ENCODE measurements at places on chromosomes 11 and 22. TPM values are rescaled to one million over a fixed set of nuclear protein-coding genes. Genes with fewer than 3 reads are reported as not detected.

Gene C11orf86
- total RNA-seq = not detected

Gene CLMP
- 380 TPM for total RNA-seq

Gene A4GALT
- 31.4 TPM for total RNA-seq

Gene GLYAT
- total RNA-seq = not detected

Gene STK33
- 0.78 TPM for total RNA-seq

Gene CRKL
- total RNA-seq = 38.3 TPM

Gene SLC29A2
- total RNA-seq = 0.11 TPM

Gene OR4A16
- not detected for total RNA-seq

Gene ZP1
- total RNA-seq = not detected

Gene TCN1
- not detected for total RNA-seq

Gene ST3GAL4
- 11.8 TPM for total RNA-seq

Gene MRE11
- total RNA-seq = 14.6 TPM

Gene ASRGL1
- total RNA-seq = 1.9 TPM

Gene APOL5
- total RNA-seq = not detected

Gene NDUFS3
- 57.8 TPM for total RNA-seq

Gene SPTBN2
- 0.43 TPM for total RNA-seq

Gene OR52E5
- not detected for total RNA-seq

Gene ACAT1
- total RNA-seq = 102 TPM

Gene EMSY
- 28.4 TPM for total RNA-seq

Gene RIC3
- 1.6 TPM for total RNA-seq

Gene OR51Q1
- total RNA-seq = not detected

Gene MYO18B
- 0.22 TPM for total RNA-seq

Gene OR8D1
- not detected for total RNA-seq

Gene GRAMD1B
- total RNA-seq = 7.2 TPM

Gene B4GALNT4
- total RNA-seq = 0.52 TPM

Gene KIAA1671
- 12.8 TPM for total RNA-seq

Gene FGF3
- total RNA-seq = not detected

Gene ENDOD1
- total RNA-seq = 65.3 TPM

Gene ST14
- not detected for total RNA-seq

Gene MRGPRF
- 26.2 TPM for total RNA-seq

Gene TNRC6B
- total RNA-seq = 41.3 TPM

Gene SLC37A4
- total RNA-seq = 12.5 TPM

Gene PKDREJ
- 0.11 TPM for total RNA-seq

Gene LARGE1
- 12.2 TPM for total RNA-seq

Gene MUC6
- total RNA-seq = not detected

Gene CDPF1
- total RNA-seq = 9.1 TPM

Gene SAA1
- 0.32 TPM for total RNA-seq

Gene MMP26
- not detected for total RNA-seq

Gene CYP2D6
- 0.13 TPM for total RNA-seq

Gene EHF
- total RNA-seq = under 0.01 TPM

Gene SH3BP1
- 1.6 TPM for total RNA-seq

Gene ALDH3B2
- total RNA-seq = not detected

Gene SLC15A3
- 10.8 TPM for total RNA-seq

Gene ARFIP2
- total RNA-seq = 59.8 TPM
